ENCODE measurements at places on chromosomes 7 and 10.

- DNase-seq: no peak
Measured at GRCh38 chr7:104410742-104411141, 82.3 kb downstream of the LHFPL3 start.

DNA sequence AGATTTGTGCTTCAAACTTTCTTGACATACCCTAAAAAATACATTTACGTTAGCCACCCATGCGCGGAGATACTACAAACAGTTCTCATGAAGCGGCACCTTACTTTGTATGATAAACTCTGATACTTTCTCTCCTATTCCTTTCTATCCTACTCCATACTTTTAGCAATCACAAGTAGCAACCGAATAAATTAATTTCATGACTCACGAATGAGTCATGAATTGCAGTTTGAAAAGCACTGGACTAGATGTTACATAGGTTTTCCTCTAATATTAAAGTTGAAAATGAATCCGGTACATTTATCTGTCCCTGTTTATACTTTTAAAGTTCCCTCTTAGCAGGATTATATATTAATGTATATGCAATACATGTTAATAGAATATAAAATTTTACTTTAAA is 67.6 kb downstream of the CUBN start:
- DNase-seq: no peak

DNA sequence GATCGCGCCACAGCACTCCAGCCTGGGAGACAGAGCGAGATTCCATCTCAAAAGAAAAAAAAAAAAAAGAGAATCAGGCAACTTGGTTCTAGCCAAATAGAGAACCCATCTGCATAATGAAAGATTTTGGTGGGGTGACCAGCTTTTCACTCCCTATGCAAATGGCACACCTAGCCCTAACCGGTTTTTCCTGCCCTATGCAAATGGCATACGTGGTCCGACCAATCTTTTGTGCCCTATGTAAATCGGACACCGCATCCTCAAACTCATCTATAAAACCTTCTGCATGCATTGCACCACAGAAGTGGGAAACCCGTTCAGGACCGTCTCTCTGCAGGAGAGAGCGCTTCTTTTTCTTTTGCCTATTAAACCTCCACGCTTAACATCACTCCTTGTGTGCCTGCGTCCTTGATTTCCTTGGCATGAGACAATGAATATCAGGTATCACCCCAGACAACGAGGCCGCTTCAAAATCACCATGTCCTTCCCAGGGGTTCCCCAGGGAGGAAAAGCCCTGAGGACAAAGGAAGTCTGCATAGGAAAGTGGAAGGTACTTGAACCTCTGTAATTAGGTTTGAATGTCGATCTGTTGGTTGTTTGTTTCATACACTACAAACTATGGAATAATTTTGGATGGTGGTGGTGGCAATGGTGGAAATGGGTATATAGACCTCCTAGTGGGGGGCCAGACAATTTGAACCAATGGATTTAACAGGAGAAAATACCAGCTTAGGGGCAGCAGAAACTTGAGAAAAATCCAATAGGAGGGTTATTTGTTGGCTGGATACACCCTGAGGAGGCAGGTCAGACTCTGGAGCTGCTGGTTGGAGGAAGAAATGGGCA is 396.2 kb downstream of the TYW1 start:
- DNase-seq: no peak

GRCh38 chr10:33180390-33180789 is 154.1 kb downstream of the NRP1 start:
- DNase-seq: no peak

- DNase-seq: no peak
Measured at GRCh38 chr7:30521532-30521931, 16.9 kb upstream of the GGCT start.

- no peak for DNase-seq
Measured at GRCh38 chr7:138813945-138814344, 15.9 kb upstream of the ATP6V0A4 start.

DNA sequence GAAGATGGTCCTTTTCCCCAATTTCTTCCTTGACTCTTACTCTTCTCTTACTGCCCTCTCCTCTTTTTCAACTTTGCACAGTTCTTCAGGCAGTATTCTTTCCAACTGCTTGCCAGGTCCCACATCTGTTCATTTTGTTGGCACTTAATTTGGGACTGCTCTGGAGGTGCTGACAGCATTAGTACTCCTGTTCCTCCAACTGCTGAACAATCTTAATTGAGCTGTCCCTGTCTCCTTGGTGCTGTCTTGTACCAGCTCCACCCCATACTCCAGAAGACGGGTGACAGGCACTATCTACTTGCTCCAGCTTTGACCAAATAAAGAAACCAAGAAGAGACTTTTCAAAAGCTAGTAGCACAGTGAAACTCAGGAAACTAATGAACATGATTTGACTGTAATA is 160.0 kb downstream of the PDE1C start:
- DNase-seq: no peak

DNA sequence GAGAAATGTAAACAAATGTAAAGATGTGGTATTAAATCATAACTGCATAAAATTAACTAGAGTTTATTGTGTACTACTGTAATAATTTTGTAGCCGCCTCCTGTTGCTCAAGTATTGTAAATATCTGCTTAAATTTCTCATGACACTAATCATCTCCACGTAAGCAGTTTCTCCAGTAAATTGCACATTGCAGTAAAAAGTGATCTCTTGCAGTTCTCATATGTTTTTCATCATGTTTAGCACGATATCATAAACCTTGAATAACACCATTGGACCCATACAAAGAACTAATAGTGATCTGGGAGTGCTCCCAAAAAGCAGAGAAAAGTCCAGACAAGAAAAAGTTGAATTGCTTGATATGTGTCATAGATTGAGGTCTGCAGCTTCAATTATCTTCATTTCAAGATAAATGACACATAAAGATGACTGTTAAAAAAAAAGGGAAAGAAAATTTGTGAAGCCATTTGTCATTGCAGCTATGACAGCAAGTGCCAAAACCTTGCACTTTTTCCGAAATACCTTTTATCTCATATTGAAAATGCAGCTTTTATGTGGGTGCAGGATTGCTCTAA is 15.3 kb downstream of the LIPA start:
- DNase-seq: no peak

- DNase-seq: no peak
Measured at GRCh38 chr10:111370101-111370500, 293.3 kb downstream of the ADRA2A start.

DNA sequence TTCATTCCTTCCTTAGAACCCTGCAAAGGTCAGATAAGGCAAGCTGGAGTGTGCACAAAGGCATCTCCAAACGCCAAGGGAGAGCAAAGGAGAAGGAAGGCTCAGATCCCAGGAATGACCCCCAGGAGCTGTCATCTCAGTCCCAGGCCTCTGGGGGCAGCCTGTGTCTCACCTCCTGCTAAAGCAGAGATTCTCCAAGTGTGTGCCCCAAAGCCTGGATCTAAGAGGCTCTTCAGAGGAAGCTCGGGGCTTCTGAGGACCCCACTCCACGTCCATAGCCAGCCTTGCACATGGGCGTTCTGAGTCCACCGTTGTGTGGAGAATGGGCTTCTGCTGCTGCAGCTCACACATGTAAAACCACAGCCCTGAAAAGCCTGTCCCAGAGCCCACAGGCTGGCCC is 5.1 kb upstream of the GRID1 start:
- DNase-seq: peak; percentile 53

DNA sequence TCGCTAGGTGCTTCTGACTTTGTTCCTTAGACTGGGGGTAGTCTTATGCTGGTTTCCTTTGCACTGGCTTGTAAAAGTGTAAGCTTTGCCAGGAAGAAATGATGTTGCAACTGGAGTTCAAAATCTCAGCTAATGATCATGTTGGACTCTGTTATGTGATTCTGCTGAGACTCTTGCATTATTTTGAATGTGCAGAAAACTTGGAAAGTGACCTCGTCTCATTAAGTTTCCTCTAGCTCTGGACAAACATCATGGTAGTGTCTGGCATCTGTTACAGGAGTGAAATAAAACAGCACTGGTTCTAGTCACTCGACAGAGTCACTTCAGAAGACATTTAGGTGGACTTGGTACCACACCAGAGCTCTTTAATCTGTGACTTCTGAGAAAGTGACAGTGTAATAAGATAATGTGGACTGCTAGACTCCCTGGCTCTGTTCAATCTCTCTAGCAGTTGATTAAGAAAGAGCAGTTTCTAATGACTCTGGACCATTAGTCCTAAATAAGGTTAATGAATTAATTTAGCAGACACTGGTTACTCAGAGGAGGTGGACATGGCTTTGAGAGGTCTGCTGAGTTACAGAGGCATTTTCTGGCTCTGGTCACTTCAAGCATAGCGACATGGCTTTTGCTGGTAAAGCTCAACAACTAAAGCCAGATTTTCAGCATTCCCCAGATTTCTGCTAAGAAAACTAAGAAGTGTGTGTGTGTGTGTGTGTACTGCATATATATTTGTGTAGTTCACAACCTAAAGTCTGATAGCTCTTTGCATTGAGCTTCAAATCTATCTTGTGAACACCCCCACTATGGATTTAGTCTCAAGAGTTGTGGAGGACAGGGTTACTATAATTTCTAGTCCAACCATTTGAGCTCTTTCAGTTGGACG is 2.0 kb downstream of the NRP1 start:
- DNase-seq: peak; percentile 94

DNA sequence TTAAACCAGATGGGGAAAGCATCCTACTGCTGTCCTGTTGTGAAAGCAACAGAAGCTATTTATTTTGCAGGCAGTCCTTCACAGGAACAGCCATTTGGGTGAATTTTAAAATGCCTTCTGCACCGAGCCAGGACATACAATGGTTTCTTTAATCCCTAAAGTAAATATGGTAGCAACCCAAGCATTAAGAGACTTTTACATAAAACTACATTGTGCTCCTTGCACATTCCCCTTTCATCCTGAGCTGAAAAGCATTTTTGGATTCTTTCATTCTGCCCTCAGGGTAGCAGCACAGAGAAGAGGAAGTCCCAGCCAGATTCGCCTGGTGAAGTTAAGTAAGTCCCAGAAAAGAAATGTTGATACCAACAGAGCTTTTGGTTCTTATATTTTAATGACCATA is 84.0 kb upstream of the FAM3C start:
- DNase-seq: no peak

- no peak for DNase-seq
Measured at GRCh38 chr10:98262571-98262970, 5.4 kb downstream of the LOXL4 start.

DNA sequence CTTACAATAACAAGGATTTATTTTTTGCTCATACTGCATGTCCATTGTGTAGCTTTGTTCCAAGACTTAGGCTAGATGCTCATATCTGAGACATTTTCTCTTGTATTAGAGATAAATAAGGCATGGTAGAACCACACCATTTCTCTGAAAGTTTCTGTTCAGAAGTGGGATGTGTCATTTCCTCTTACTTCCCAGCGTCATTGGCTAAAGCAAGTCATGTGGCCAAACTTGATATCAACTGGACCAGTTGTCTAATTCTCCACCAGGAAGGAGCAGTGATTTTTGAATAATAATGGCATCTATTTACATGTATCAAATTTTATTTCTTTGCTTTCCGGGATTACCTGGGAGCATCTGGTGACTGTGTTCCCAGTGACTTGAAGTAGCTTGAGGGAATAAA is 38.3 kb downstream of the AHCYL2 start:
- DNase-seq: no peak

DNA sequence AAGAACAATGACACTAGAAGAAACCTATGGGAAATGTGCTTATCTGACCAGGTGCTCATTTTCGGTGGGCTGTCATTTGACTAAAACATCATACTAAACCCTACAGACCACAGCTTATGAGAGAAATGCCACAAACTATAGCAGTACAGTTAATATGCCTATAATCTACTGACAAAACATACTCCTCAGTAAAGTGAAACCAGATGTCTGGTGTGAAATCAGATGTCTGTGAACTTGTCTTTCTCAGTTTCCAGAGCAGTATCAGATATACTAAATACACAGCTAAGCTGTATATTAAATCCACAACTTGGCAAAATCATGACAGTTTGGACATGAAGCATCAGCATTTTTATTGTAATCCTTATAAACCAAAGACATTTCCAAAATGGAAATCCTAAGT is 3.3 kb downstream of the IMMP2L start:
- DNase-seq: peak; percentile 45

DNA sequence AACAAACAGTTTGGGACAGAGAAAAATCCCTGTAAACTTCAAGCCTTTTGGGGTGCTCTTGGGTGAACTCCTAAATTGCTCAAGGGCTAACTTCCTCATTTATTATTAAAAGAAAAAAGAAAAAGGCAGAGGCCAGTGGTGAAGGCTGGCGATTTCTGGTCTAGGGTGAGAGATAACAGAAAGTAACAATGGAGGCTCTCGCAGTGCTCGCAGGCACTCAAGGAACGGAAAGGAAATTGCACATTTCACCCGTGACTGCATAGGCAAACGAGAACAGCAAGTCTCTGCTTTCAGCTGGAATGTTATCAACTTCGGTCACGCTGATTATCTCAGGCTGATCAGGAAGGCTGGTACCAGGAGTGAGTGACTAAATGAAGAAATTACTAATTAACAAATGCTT is 70.7 kb downstream of the PRKAG2 start:
- no peak for DNase-seq

DNA sequence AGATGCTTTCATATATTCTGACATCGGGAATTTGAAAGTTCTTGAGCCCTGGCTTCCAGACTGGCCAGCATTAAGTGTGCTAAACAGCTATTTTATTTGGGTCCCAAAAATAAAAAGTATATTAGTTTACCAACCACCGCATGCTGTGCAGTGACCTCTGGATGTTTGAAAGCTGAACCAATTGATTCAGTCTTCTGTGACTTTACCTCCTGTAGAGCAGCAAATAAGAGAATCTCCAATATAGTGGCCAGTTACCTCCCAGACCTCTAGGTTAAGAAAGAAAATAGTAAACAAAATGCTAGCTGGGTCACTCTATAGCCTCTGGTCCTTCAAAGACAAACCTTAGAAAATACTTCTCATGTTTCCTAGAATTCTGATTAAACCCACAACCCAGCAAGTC is 424.6 kb upstream of the NFE2L3 start:
- DNase-seq: no peak

- DNase-seq: no peak
Measured at GRCh38 chr7:137084607-137085380, 216.3 kb downstream of the CHRM2 start.

- DNase-seq: no peak
Measured at GRCh38 chr10:74039561-74040145, 41.7 kb downstream of the VCL start.

Measured in SK-N-DZ (cell line).